ENCODE measurements at places on chromosomes 6 and 20.

DNA sequence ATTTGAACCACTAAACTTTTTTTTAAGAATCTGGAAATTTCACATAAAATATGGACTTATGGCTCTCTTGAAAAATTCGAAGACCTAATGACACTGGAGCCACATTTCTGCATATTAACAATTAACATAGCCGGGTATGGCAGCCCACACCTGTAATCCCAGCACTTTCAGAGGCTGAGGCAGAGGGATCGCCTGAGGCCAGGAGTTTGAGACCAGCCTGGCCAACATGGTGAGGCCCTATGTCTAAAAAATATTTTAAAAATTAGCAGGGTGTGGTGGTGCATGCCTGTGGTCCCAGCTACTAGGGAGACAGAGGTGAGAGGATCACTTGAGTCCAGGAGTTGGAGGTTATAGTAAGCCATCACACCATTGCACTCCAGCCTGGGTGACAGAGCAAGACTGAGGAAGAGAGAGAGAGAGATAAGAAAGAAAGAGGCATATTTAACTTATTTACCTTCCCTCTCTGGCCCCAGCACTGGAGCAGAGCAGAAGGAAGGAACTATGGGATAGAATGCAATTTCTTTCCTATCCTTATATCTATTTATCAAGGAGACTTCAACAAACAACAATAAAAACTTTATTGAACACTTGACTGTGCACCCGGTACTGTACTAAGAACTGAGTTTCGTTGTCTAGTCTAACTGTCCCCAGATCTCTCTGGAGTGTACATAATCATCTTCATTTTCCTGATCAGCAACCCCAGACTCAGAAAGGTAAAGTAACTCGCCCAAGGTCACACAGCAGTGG lies 63.6 kb upstream of the EYA2 start:
- DNase-seq: no peak

DNA sequence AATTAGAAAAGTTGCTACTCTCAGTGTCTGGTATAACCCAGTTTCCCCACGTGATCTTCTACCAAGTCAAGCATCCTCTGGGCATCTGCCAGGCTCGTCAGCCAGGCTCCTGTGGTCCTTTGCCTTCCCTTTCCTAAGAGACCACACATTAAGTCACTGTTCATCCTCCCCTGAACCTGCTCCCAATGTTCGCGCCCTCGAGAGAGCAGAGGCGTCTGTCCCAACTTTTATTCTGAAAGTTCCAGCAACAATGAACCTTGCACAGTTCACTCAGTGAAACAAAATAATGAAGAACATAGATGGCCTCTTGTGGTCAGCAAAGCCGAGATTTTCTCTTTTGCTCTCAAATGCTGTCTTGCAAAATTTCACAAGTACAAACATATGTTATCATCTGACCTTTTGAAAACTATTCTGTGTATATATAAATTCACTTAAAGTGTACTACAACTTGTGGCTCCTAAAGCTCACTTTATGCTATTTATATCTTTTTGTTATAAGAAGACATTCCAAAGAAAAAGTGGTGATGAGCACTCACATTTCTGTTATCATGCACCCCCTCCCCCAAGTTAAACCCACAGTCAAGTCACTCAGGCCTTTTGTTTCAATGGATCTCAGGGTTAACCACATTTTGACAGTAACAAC lies 39.2 kb upstream of the NHSL1 start:
- no peak for DNase-seq

- no peak for DNase-seq
These were observed 106.8 kb downstream of the RNF144B start for GRCh38 chr6:18493925-18494324.

- DNase-seq: no peak
These were observed 37.8 kb downstream of the ADGRF4 start for GRCh38 chr6:47736083-47736700.

DNA sequence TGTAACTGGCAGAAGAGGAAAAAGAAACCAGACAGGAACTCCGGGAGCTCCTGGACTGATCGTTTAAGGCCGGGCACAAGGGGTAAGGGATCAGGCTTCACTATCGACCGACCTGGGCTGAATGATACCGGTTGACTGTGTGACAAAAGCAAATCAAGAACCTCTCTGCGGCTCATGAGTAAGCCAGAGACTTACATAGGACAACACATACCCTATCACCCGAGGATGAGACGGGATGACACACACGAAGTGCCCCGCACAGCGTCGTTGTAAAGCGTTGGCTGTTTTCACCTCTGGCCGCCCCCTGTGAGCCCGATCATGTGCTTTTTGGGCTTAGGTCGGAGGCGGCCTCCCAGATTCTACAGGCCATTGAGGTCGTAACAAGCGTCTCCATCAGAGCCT lies 695 bp upstream of the TGIF2 start:
- DNase-seq: no peak

DNA sequence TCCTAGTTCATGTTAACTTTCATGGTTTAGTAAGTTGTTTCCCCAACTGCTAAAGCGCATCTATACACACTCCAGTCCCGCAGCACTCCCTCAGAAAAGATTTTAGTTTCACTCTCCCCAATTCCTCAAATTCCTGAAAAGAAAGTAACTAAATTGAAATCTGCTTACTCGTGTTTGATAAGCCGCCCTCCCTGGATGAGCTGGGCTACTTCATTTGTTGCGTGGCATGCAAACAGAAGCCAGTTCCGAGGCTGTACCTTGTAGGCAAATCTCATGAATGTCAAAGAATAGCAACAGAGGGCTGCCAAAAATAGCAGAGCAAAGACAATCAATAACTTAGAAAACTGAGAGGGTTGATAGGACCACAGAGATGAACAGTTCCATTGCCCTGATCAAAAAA lies 16.9 kb downstream of the MPC1 start:
- DNase-seq: no peak

DNA sequence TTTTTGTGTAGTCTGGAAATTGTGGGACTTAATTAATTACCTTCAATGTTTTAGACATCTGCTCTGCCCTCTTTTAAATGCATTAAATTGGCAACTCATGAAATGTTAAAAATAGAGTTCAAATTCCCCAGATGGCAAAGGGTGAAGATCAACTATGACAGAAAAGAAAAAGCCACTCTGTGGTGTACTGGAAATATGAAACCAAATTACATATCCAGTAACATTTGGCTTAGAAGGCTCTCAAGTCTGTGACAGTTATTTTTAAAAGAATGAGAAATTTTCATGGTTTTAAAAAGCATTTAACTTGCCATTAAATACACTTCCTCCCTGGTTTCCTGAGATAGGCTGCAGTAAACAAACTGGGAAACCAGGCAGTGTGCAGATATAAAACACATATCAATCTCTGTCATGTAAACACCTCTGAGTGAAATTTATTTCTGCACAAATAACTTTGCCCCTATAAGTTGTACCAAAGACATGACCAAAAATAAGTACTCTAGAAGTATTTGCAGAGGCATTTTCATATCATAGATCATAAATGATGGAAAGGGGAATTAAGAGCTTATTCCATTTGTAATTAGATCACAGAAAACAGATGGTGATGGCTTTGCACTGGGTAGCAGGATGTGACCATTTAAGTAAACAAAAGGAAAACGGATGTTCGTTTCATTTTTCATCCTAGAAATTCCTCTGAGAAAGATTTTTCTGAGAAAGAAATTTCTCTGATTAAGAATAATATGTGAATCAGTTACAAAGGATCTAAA lies 360.1 kb downstream of the SAMD5 start:
- DNase-seq: no peak

DNA sequence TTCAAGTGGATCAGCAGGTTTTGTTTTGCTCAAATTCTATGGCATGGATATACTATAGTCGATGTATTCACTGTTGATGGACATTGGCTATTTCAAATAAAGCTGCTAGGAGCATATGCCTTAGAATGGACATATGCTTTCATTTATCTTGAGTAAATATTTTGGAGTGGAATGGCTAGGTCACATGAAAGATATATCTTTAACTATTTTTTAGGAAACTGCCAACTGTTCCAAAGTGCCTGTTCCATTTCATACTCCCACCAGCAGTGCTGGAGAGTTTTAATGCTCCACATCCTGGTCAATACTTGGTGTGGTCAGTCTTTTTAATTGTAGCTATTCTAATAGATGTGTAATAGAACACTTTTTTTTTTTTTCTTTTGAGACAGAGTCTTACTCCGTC lies 81.1 kb upstream of the PIM1 start:
- no peak for DNase-seq

- DNase-seq: no peak
These were observed 43.3 kb upstream of the CLIC5 start for GRCh38 chr6:46058951-46059350.

DNA sequence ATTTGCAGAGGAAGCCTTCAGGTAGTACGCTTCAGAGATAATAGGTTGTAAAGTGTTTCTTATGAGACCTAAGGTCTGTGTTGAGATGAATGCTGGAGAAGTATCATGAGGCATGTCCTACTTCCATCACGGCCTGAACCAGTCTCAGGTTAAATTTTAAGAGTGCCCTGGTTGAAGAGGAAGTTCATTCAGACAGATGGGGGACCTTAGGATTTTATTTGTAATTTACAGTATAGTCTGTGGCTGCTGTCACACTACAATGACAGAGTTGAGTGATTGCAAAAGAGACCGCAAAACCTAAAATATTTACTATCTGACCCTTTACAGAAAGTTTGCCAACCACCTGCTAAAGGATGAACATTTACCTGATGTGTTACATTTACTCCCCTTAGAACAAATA lies 70.9 kb downstream of the UST start:
- DNase-seq: no peak

DNA sequence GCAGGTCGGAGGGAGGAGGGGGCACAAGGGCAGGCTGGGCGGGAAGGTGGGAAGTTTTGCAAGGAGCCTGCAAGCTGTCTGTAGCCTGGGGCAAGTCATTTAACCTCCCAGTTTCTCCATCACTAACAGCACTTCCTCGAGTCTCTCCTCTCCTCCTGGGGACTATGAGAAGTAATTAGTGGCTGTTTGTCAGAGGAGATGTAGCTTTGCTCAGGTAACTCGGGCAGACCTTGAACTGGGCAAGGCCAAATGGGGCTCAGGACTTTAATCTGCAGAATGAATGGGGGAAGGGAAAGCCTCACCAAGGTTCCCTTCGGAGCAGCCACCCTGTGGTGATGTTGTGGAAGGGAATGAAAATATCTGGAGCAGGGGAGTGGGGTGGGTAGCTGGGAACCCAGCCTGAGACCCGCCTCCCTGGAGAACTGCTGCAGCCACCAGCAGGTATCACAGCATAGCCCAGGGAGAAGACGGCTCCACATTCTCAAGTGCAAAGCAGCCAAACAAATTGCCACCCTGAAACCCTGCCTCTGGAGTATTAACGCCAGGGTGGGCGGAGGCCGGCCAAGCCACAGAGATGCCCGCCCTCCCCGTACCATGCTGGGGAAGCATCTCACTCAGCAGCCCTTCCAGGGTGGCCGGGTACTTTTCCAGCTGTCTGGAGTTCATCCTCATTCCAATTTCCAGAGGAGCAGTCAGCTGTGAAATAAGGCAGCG lies 6.1 kb upstream of the LEMD2 start:
- no peak for DNase-seq

GRCh38 chr20:33262658-33263065 lies 20.4 kb upstream of the BPIFB1 start:
- peak; percentile 40 for DNase-seq

DNA sequence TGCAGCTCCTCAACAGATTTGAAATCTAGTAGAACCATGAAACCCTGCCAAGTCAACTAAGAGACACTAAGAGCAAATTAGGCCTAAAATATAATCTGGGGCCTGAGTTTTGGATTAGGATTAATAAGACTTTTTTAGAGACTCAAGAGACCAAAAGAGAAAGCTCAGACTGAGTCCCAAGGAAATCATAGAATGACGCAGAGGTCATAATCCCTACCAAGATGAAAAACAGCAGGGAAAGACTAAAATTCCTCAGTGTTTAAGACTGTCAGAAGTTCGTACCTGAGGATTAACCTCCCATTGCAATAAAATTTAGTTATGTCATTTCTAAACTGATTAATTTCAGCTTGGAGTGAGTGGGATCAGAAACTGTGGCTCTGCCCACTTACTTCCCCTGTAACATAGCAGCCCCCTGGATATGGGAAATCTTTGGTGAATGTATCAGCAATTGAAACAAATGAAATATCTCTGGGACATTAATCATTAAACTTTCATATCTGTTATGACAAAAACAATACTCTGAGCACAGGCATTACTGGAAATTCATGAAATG lies 200.3 kb downstream of the EDN1 start:
- DNase-seq: no peak

- DNase-seq: no peak
These were observed 9.1 kb downstream of the RSPO4 start for GRCh38 chr20:992801-993535.

DNA sequence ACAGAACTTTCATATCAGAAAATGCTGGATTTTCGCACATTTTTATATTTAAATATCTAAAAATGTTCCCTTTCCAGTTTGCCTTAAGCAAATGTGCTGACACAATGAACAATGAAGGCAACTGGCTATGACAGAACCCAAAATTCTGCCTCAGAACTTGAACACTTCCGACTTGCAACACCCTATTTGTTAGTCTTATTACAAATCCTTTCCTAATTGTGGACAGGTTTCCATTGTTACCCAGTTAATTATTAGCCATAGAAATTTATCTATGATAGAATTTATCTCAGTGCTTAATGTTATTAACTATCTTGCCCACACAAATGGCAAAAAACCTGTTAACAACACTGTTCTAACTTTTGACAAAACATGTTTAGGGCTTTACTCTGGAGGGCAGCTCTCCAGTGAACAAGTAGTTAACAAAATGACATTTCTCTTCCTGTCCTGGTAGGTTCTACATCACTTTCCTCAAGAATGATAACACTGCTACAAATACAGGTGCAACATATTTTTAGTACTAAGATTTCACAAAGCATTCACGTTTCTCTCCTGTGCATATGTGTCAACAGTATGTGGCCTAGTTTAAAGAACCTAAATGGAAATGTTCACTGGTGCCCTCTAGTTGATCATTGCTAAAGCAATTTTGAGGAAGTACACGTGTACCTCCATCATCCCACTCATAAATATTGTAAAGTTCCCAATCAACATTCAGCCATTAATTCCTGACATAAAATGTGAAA lies 58.4 kb downstream of the HIVEP2 start:
- no peak for DNase-seq

GRCh38 chr6:79081663-79082062 lies 3.6 kb upstream of the PHIP start:
- no peak for DNase-seq

DNA sequence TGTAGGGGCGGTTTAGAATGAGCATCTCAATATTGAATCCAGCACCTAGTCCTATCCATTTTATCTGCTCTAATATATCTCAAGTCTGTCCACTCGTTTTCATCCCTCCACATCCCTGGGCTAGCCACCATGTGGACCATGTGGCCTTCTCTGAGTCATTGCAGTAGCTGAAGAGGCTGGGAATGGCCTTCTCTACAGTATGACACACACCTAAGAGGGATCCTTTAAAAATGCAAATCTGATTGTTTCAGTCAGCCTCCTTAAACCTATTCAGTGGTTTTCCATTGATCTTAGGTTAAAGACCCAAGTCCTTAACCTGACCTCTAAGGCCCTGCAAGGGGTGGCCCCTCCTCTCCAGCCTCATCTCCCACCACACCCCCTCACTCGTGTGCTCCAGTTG lies 9.4 kb downstream of the RING1 start:
- no peak for DNase-seq

Data from NT2/D1 (cell line).